Pericardium fibroblast (primary cell): ENCODE measurements at places on chromosomes 4 and X. TPM values are rescaled to one million over a fixed set of nuclear protein-coding genes. Genes with fewer than 3 reads are reported as not detected.

GC gene
- not detected in 2 replicates for total RNA-seq

CXCL5 gene
- total RNA-seq, result 8.9 and 11.6 TPM in 2 replicates

CHRDL1 gene
- total RNA-seq, result 3.5 and 26.6 TPM in 2 replicates

RAB40A gene
- 0.17 and 0.58 TPM in 2 replicates for total RNA-seq

PRRG3 gene
- total RNA-seq, result not detected in 2 replicates

CT47B1 gene
- total RNA-seq, result not detected in 2 replicates

NPY1R gene
- 1.3 TPM in 1 of 2 replicates, not detected in the other for total RNA-seq

MSX1 gene
- 4.9 and 5.7 TPM in 2 replicates for total RNA-seq
